ENCODE measurements at places on chromosomes 2 and 18.

DNA sequence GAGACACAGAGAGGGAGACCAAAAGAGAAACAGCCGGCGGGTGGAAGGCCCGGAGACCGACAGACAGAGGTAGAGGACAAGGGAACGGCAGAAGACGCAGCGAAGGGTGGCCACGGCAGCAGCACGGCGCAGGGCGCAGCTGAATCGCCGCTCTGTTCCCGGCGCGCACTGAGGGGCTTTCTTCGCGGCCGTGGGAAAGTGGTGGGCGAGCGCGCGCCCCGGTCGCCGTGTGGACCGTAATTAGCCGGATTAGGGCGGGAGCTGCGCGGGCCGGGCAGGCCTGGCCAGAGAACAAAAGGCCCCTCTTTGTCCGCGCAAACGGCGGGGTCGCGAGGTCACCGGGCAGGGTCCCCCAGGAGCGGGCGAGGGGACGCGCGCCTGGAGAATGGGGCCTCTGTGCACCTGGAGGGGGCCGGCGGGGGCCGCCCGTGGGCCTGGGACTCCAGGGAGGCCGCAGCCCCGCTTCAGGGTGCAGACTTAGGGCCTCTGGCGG, 158.3 kb downstream of the ZFP36L2 start:
- no peak for DNase-seq

- no peak for DNase-seq
Observed at GRCh38 chr2:35708411-35708923, 647.1 kb upstream of the CRIM1 start.

- peak; percentile 8 for DNase-seq
Observed at GRCh38 chr2:199979398-199979797, 24.0 kb downstream of the MAIP1 start.

- DNase-seq: peak; percentile 97
Observed at GRCh38 chr2:16656784-16657391, 8.7 kb downstream of the CYRIA start.

- peak; percentile 3 for DNase-seq
Observed at GRCh38 chr2:185279999-185280398, 458.6 kb upstream of the FSIP2 start.

DNA sequence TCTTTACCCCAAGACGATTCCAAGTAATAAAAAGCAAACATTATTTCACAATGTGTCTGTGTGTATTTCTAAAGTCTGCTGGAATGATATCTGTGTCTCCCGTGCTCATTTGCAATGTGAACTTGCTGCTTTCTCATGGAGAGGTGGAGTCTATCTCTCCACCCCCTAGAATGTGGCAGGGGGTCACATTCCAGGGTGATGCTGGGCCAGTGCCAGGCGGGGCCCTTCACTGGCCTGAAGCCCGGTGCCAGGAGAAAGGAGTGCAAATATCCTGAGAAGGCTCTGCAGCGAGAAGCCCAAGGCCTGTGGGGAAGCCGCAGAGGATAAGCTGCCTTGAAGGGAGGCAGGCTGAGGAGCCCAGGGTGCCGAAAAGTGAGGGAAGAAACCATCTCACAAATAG, 26.8 kb upstream of the LDLRAD4 start:
- DNase-seq: no peak

GRCh38 chr2:241187101-241187917, 1.2 kb upstream of the ANO7 start:
- DNase-seq: no peak

DNA sequence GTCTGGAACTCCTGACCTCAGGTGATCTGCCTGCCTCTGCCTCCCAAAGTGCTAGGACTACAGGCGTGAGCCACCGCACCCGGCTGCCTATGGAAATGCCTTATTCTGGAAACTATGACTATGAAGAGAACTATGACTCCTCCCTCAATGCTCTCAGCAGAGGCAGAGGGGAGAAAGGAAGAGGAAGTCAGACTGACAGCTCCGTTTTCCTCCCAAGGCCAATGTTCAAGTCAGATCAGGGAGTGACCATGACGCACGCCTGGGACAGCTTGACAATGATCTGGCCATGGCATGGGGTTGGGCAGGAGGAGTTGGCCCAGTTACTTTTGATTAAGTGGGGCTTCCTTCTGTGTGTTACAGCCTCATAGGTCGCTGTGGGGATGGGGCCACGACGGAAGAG, 44.3 kb upstream of the MRPL33 start:
- peak; percentile 90 for DNase-seq

- no peak for DNase-seq
Observed at GRCh38 chr2:23706613-23707078, 220.3 kb downstream of the ATAD2B start.

- no peak for DNase-seq
Observed at GRCh38 chr2:140869107-140869506, 1261.7 kb downstream of the LRP1B start.

- no peak for DNase-seq
Observed at GRCh38 chr18:26729449-26729848, 136.1 kb downstream of the AQP4 start.

DNA sequence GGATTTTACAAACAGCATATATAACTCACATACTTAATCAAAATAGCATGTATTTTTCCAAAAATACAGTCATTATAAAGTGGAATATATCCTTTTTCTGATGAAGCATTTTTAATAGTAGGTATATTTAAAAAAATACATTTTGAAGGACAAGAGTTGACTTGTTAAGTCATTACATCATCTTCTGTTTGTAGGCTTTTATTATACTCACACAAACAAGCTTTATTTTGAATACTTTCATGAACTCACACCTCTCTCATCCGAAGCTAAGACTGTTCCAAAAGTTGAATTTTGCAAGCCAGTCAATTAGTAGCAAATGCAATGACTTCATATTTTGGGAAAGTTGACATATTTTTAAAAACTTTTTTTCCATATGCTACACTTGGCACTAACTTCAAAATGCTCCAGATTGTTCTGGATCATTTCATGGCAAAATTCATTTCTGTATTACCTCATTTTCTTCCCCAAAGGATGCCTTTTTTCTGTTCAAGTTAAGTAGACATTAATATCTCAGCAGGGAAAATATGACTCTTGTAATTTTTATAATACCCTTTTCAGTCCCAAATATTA, 68.5 kb upstream of the WDR75 start:
- no peak for DNase-seq

DNA sequence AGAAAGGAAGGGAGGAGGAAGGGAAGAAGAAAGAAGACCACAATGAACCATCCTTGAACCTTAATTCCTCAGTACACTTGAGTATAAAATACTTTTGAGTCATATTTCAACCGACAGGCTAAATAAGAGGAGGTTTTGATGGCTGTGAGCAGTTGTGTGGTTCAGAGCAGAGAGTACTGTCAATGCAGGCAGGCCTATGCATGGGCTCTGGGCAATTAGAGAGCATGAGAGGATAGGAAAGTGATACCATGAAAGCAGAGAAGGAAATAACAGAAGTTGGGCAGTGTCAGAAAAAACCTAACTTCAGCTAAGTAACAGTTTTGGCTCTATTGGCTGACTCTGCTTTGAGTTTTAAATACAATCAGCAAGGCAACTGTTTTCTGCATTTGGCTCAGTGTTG, 123.6 kb upstream of the STK17B start:
- peak; percentile 14 for DNase-seq

DNA sequence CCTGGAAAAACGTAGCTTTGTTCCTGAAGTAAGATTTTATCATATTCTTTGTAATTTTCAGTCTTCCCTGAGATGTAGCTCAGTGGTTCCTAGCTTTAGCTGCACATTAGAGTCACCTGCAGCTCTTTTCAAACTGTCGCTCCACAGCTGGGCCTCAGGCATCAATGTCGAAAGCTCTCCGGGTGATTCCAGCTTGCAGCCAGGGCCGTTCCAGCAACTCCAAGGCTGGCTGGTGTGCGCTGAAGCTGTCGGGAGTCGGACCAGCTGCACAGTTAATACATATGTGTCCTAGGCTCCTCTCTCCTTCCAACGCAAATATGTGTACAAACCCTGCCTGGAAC, 609 bp upstream of the ZNF2 start:
- no peak for DNase-seq

GRCh38 chr2:116879650-116880160, 934.8 kb upstream of the DDX18 start:
- DNase-seq: no peak

DNA sequence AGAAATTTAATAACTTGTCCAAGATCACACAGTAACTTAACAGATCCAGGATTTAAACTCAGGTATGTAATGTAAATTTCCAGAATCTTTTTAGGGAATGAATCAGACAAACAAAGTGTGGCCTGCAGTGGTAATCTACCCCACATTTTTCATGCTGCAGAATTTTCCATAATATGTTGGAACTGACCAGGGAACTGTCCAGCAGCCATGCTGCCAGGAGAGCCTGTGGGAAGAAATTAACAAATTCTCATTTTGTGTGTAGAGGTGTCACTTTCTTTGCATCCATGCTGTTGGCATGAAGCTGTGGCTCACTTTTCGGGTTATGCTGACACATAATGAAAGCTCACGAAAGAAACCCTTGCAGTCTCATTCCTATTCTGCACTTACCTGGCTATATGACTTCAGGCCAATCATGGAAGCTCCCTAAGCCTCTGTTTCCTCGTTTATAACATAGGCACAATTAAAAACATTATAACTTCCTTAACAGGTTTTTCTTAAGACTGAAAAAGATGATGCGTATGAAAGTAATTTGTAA, 54.7 kb downstream of the CDKL4 start:
- no peak for DNase-seq

DNA sequence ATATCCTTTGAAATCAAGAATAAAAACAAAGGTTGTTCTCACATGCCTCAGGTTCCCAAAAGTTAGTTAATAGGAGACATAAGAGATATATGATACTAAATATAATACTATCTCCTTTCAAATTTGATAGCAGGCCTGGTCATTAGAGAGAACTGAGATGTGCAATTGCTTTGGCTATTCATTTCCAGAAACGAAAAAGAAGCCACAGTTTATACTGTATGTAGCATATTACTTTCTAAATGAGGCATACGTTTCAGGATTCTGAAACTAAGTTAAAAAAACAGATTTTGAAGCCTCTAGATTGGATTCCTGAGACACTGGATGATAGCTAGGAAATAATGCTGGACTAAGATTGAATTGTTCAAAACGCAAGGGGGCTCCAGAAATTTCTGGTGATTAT, 7.1 kb downstream of the PPP1R1C start:
- DNase-seq: no peak

GRCh38 chr2:169105476-169105875, 36.1 kb downstream of the DHRS9 start:
- DNase-seq: no peak

DNA sequence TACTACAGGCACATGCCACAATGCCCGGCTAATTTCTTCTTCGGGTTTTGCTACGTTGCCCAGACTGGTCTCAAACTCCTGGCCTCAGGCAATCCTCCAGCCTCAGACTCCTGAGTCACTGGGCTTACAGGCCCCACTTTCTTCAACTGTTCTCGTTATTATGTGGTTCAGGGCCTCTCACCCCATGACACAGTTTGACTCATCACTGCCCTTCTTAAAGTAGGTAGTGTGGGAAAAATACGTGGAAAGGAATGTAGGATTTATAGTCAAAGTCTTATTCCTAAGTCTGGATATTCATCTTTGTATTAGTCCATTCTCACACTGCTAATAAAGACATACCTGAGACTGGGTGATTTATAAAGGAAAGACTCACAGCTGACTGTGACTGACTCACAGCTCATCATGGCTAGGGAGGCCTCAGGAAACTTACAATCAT, 19.4 kb downstream of the CENPA start:
- no peak for DNase-seq

DNA sequence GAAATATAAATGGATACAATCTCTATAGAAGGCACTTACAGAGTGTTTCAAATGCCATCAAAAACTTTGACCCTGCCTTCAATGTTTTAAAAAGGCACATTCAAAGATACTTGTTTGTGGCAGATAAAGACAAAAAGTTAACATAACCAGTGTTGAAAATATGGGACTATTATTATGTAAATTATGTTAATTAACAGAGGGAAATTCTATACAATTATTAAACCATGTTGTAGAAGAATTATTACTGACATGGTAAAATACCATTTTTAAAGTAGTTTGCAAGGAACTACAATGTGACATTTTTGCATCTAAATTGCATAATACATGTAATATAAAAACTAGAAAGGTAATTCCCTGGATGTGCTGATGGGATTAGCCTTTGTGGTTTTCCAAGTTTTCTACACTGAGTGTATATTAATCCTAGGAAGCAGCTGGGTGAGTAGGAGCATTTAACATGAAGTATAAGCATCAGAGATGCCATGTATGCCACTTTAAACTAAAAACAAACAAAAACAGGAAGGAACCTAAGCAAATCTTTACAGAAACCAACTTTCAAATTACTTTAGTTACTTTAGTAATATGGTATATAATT, 21.7 kb downstream of the MIB1 start:
- no peak for DNase-seq

DNA sequence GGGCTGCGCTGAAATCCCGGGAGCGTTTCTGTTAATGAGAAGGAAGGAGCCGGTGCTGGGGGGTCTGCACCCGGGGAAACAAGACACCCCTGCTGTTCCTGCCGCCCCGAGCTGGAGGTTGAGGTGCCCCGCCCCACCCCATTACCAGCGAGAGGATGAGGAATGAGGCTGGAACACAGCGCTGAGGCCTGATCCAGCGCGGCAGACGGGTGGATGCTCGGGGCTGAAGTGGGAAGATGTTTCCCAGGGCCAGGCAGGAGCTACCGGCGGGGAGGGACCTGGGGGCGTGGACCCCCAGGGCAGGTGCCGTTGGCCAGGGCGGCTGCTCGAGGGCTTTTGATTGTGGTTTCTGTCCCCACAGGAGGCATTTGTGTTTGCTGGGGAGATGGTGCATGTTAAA, 134.3 kb upstream of the CTDP1 start:
- no peak for DNase-seq

GRCh38 chr2:33984131-33984530, 385.0 kb upstream of the FAM98A start:
- DNase-seq: no peak

- no peak for DNase-seq
Observed at GRCh38 chr2:99707592-99707991, 217.8 kb upstream of the REV1 start.

GRCh38 chr18:13555865-13556264, 170.5 kb downstream of the FAM210A start:
- DNase-seq: no peak

DNA sequence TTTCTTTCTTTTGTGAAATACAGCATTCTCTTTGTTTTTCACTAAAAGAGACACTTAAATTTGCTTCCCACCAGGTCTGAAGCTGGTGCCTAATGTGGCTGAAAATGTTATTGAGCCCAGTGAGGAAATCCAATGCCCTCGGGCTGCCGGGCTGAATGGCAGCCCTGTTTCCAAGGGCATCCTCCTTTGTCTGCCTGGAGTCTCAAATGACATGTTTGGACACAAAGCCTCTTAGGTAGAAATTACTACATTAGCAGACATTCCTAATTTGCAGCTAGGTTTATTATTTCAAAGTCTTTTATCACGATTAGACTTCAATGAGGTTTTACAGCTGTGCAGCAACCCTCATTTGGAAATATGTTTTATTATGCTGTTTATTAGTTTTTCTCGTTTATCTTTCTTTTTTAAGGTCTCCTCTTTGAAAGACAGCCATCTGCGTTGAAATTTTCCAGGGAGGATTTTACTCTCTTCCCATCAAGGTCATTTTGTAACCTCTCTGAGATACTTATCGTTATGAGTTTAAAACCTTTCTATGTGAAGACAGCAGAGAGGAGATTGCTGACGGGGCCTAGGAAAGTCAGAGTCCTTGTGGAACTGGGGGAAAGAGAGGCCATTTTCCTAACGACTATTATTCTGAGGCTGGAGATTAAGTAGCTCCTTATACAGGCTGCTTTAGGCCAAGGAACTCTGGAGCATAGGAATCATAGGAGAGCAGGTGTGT, 59.0 kb upstream of the ZNF532 start:
- no peak for DNase-seq

- DNase-seq: no peak
Observed at GRCh38 chr2:226424971-226425370, 374.6 kb downstream of the IRS1 start.

- no peak for DNase-seq
Observed at GRCh38 chr2:78486565-78486964, 538.9 kb upstream of the REG3G start.
